ENCODE measurements at places on chromosomes 13 and 19. TPM values are rescaled to one million over a fixed set of nuclear protein-coding genes. Genes with fewer than 3 reads are reported as not detected.

DNA sequence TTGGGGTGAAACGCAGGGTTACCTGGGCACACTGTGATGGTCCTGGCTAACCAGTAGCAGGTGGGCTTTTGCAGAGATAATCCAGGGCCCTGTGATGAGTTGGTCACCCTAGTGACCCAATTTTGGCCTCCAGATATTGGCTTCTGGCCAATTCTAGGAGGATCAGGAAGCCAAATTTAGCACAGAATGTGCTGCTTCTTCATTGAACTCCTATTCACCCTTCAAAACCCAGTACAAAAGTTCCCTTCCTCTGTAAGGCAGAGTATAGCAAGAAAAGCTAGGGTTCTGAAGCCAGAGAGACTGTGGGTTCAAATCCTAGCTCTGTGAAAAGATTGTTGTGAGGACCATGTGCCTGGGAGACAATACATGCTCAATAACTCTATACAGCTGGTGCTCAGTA lies 70.8 kb downstream of the INSR start:
- no peak for ATAC-seq

DNA sequence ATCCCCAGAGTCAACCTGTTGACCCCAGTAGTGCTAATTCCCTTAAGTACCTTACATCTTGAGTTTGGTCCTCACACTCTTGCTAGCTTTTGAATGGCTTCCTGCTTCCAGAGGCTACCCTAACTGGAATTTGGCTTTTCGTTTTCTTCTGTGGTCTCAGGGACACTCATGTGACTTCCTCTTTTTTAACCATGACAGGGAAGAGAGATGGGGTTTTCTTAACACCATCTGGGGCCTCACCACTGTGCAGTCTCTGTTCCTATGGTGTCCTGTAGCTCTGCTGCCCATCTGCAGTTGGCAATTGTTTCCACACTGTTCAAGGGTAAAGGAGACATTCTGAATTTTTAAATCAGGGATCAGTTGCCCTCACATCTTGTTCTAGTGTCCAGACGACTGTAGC lies 66.7 kb downstream of the SLC10A2 start:
- no peak for ATAC-seq

- no peak for ATAC-seq
These were observed 152.7 kb downstream of the USP12 start for GRCh38 chr13:27018882-27019281.

GRCh38 chr19:41411968-41412265 lies 14.3 kb downstream of the BCKDHA start:
- no peak for ATAC-seq

DNA sequence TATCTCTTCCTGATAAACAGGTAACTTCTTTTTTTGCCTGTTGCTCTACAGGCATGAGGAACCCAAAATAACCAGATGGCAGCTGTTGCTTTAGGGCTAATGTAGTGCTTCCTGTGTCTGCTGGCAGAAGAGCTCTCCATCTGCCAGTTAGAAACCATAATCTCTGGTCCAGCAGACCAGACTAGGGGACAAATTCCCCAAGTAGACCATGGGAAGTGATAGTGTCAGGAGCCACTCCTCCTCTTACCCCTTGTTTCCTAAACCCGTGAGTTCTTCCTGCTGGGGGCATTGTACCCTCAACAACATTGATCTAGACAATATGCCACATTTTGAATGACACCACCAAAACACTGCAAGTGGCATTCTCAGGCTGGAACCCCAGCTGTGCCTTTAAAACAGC lies 135.9 kb downstream of the DLEU7 start:
- ATAC-seq, result no peak

NMRK2 gene
- 0.69 TPM for total RNA-seq

AKT1S1 gene
- 14.4 TPM for total RNA-seq

TMPRSS9 gene
- not detected for total RNA-seq

Measured in gastroesophageal sphincter (tissue), 4 donors.